ENCODE measurements at places on chromosomes 7 and 10.

- no peak for DNase-seq
These were observed 73.7 kb upstream of the ABCB5 start for GRCh38 chr7:20541608-20542349.

DNA sequence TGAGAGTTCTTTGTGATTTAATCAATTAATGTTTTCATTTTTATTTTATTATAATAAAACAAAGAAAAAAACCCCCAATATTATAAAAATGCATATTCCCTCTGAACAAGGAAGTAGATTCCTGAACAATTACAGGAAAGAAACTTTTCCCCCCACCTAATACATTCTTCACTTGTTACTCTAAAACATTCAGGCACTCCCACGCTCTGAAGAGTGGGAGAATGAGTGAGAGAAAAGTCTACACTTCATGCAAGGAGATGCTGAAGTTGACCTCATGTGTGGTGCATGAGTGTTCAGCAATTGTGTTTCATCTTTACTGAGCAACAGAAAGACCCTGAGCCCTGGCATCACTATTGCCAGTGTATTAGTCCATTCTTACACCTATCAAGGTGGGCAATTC lies 244.2 kb upstream of the IGFBP3 start:
- DNase-seq: no peak

DNA sequence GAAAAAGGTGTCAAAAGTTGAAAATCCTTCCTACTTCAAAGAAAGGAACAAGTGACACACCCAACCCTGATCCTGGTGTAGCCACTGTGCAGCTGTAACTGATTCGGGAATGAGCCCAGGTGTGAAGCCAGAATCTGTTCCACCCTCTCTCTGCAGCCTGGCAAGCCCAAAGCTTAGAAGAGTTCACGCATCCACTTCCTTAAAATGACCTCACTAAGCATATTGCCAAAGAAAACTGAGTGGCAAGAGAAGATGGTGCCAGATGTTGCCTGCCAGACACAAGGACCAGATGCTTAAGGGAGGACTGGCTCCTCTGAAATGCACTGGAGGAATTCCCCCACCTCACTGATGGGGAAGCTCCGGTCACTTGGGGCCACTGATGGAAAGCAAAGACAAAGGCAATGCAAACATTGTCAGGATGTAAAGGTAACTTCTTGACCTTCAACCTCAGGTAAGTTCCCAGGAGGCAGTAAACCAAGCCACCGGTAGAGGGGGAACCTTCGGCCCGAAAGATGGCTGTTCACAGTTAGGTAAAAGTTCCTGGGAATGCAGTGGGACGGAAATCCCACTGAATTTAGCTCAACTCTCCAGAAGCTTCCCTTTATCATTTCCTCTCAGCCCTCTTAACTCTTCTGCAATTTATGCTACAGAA lies 554.9 kb downstream of the KCNMA1 start:
- DNase-seq: no peak

GRCh38 chr7:11216276-11216675 lies 242.6 kb downstream of the PHF14 start:
- DNase-seq: no peak

- no peak for DNase-seq
These were observed 190.1 kb upstream of the STK17A start for GRCh38 chr7:43392638-43393330.
